Hepatocyte (in vitro differentiated cells): ENCODE measurements at places on chromosomes 4 and X. TPM values are rescaled to one million over a fixed set of nuclear protein-coding genes. Genes with fewer than 3 reads are reported as not detected.

GRCh38 chr4:38600575-38600974 lies 63.4 kb upstream of the KLF3 start:
- no peak for DNase-seq

GRCh38 chrX:131977619-131978018 lies 45.5 kb upstream of the STK26 start:
- DNase-seq, result no peak

DNA sequence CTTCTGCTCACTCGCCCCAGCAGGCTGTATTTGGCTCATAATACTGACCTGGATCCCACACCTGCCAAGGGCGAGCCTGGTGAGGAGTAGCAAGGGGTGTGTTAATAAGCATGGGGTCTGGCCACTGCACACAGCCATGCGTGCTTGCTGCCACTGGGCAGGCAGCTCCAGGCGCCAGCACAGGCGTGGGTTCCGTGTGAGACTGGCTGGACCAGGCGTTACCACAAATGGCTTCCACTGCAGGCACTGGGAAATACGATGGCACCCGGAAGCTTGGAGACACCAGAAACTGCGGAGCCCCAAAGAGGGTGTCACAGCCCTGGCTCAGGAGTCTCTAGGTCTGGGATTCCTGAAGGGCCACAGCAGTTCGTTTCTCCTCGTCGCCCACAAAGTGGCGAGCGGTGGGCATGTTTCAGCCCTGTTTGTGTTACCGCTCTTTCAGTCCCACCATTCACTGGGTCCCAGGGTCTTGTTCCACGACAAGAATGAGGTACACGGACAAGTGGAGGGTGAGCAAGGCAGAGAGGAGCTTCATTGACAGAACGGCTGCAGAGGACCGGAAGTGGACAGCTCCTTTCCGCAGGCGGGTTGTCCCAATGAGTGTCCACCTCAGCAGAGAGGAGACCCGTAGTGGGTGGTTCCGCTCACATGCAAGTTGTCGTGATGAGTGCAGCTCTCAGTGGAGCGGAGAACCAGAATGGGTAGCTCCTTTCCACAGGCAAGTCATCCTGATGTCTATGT lies 428.9 kb downstream of the EPHA5 start:
- no peak for DNase-seq

GRCh38 chrX:47840111-47840510 lies 3.4 kb downstream of the ZNF81 start:
- no peak for DNase-seq

DNA sequence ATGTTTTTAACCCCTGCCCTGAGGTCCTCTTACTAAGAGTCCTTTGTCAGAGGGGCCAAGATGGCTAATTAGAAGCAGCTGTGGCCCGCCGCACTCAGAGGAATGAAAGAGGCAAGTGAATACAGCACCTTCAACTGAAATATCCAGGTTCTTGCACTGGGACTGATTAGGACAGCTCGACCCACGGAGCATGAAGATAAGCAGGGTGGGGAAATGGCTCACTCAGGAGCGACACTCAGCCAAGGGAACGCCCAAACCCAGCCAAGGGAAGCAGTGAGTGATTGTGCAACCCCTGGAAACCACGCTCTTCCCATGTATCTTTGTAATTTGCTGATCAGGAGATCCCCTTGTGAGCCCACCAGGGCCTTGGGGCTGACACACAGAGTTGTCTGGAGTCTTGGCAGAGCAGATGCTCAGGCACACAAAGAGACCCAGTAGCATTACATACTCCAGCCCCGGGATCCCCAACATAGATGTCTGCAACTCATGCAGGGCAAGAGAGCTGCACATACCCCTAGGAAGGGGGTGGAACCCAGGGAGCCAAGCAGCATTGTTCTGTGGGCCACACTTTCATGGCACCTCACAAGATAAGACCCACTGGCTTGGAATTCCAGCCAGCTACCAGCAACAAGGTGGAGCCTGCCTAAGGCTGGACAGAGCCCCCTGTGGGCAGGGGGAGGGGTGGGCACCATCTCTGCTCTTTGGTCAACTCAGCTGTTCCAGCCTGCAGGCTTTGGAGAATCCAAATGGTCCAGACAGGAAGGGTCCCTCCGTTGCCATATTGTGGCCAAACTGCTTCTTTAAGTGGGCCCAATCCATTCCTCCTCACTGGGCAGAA lies 23.3 kb downstream of the F8A3 start:
- no peak for DNase-seq

DNA sequence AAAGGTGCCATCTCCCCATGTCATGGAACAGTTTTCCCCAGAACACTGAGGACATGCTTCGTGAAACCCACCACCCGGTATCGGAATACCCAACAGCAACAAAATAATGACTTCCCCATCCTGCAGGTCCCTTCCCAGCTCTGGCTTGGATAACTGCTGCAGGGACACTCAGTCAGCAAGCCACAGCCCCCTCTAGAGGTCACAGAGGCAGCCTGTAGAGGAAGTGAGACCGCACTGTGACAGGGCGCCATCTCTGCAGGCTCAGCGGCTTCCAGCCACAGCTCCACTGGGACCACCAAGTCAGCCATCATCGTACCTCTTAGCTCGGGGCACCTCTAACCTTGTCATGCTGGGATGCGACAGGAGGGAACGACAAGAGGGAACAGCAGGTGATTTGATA lies 315.9 kb downstream of the LDB2 start:
- no peak for DNase-seq

Gene MAGEA8
- polyA plus RNA-seq, result not detected in 2 replicates

Gene MTCP1
- polyA plus RNA-seq, result 13.2 TPM in 2 replicates
